ENCODE measurements at places on chromosomes 11 and 22.

GRCh38 chr22:30763815-30764673, 69.4 kb downstream of the OSBP2 start:
- peak; percentile 85 for DNase-seq

- no peak for DNase-seq
These were observed 4.6 kb downstream of the NLRP6 start for GRCh38 chr11:282630-283360.

DNA sequence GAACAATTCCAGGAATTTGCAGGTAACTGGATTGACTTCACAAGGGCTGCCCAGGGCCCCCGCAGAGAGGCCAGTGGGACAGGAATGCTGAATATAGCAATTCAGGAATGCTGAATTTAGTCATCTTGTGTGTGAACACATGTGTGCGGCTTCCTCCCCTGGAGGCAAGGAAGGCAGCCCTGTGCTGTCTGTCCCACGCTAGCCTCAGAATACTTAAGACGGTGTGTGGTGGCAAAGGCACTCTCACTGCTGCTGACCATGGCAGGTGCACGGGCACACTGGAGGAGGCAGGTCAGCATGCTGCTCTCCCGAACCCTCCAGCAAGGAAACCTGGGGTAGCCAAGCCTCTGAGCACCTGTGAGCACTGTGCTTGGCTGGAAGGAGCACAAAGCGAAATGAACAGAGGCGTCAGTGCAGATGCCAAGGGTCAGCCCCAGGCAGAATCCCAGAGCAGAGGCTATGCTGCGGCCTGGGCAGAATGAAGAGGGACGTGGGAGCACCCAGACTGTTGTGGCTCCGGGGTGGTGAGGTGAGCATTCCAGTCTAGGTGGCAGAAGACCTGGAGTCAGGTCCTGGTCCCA, 2.7 kb downstream of the GNAZ start:
- DNase-seq, result no peak

- DNase-seq, result no peak
These were observed 113.7 kb upstream of the TIMP3 start for GRCh38 chr22:32687801-32688200.

GRCh38 chr11:10108915-10109680, 184.9 kb downstream of the SBF2 start:
- DNase-seq, result no peak

GRCh38 chr11:125264100-125265022, 99.8 kb downstream of the PKNOX2 start:
- DNase-seq, result no peak

GRCh38 chr11:375065-376025, 6.0 kb downstream of the B4GALNT4 start:
- no peak for DNase-seq

DNA sequence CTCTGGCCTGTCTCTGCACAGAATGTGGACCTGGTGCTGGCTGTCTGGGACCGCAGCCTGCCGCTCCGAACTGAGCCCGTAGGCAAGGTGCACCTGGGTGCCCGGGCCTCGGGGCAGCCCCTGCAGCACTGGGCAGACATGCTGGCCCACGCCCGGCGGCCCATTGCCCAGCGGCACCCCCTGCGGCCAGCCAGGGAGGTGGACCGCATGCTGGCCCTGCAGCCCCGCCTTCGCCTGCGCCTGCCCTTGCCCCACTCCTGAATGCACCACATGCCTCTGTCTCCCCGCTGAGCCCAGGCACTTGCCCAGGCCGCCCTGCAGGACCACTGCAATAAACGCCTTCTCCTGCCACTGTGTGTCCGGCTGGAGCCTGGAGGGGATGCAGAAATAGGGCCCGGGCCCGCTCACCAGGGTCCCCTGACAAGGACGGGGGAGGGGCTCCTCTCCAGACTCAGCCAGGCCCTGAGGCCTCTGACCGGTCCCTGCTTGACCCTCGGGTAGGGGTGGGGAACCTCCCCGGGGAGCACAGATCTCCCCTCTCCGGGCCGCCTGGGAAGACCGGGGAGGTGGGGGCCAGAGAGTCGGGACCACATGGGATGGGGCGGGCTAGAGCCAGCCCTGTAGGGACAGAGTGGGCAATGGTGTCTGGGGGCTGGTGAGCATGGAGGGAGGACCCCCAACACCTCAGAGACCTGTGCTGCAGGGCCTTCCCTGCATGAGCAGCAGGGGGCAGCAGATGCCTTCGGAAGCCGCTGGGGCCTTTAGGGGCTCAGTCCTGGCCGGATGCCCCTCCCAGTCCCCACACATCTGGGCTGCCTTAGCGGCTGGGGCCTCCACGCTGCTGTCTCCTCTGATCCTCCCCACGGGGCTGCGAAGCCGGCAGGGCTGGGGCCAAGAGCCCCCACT, 1.4 kb upstream of the TNNI2 start:
- peak; percentile 93 for DNase-seq

GRCh38 chr11:62081378-62082291, 42.2 kb upstream of the INCENP start:
- peak; percentile 93 for DNase-seq

DNA sequence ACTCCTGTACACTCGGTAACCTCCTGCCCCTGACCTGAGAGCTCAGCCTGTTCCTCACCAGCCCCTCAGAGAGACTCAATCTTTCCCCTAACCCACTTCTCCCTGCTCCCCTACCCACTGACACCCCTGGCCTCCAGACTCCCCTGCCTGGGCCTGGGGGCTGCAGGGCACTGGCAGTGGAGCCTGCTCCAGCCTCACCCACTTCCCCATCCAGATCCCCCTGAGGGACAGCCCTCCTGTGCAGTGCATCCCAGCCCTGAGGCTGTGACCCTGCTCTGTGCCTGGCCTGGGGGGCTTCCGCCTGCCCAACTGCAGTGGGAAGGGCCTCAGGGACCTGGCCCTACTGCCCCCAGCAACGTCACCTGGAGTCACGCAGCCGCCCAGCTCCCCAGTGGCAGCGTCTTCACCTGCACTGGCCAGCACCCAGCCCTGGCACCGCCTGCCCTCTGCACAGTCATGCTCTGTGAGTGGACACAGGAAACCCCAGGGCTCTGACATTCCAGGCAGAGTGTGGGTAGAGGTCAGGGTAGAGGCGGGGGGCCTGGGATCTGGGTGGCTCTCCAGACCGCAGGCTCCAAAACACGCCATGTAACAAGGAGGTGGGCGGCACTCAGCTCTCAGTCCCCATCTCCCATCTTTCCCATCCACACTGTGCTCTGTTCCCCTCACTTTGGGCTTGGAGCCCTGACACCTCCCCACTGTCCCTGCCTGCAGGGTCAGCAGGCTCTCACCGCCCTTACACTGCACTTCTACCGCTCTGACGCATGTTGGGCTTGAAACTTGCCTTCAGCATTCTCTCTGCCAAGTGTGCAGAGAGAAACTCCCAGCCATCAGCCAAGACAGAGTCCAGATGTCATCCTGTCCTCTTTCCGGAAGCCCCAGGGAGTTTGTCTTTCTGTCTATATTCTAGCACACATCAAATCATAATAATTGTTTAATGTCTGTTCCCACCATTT, 5.1 kb downstream of the VSIG10L2 start:
- DNase-seq, result no peak

DNA sequence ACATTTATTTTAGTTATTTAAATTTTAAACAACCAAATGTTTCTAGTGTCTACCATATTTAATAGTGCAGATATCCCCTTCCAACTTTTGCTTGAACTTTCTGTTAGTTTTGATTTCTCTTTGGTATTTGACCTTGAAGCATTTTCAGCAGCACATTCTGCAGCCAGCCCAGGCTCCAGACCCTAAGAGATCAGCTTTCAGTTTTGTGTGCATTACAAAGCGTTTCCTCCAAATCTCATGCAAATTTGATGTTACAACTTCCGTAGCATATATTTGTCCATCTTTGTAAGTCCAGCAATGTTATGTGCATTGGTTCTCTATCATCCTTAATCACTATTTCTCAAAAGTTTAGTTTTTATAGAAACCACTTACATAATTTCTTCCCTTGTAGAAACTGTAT, 14.6 kb upstream of the SERGEF start:
- no peak for DNase-seq

DNA sequence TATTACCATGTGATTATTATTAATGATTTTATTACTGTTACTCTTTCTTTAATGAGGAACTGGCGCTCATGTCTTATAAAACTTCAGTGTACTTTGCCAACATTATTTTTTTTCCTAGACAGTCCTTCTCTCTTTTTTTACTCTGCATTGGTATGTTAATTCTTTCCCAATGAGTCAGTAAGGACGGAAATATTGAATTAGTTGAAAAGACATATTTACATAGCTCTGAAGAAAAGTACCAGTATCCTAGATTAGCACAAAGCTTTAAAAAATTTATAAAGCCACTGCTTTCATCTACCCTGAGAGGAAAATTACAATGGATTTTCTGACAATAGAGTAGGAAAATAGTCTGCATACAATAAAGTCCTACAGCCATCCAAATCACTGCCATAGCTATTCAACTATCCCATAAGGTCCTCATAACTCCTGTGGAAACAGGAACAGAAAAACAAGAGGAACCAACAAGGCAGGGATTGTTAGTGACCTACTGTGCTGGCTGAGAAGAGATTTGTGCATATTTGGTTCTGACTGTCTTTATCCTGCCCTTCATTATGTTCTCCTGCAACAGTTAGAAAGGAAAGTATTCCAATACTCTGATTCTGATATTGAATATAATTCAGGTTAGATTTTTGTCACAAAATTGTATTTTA, 314.4 kb downstream of the AASDHPPT start:
- DNase-seq, result no peak

DNA sequence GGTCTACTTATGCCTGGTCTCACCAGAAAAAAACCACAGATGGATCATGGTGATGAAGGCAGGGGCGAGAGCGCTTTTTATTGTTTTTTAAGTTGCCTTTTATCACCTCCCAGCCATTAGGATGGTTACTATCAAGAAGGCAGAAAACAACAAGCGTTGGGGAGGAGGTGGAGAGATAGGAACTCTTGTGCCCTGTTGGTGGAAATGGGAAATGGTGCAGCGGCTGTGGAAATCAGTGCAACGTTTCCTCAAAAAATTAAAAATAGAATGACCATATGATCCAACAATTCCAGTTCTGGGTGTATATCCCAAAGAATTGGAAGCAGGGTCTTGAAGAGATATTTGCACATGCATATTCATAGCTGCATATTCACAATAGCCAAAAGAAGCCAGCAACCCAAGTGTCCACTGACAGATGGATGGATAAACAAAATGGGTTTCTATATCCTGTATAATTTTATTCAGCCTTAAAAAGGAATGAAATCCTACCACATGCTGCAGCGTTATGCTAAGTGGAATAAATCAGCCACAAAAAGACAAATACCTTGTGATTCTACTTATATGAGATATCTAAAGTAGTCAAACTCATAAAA, 20.5 kb upstream of the ACRV1 start:
- no peak for DNase-seq

DNA sequence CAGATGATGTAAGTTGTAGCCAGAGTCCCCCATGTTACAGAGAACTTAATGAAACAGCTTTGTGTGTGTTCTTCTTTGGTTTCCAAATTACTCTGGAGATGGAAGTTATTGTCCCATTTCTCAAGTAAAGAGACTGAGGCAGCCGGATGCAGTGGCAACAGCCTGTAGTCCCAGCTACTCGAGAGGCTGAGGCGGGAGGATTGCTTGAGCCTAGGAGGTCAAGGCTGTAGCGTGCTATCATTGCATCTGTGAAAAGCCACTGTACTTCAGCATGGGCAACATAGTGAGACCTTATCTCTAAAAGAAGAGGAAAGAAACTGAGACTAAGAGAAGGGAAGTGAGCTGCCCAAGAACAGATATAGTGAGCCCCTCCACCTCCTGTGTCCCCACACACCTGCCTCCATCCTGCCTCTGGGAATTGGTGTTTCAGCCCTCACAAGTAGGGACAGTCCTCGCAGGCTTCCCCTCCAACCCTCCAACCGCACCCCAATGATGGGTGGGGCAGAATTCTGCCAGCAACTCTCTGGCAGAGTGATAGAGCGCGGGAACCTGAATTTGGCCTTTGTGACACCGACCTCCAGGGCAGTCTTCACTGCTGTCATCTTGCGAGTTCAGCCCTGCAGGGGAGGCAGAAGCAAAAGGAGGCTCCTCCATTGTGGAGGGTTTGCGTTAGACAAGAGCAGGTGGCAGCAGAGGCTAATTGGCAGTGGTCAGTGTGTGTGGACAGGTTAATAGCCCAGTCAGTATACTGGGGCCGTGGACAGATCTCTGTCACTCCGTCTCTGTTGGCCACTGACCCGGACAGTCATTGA, 1.6 kb downstream of the PDXP start:
- no peak for DNase-seq

GRCh38 chr11:69307871-69308431, 14.0 kb downstream of the MYEOV start:
- DNase-seq, result no peak

- DNase-seq, result no peak
These were observed 64.7 kb downstream of the SLC1A2 start for GRCh38 chr11:35354644-35355043.

GRCh38 chr11:112836256-112836602, 125.0 kb upstream of the NCAM1 start:
- DNase-seq, result no peak

DNA sequence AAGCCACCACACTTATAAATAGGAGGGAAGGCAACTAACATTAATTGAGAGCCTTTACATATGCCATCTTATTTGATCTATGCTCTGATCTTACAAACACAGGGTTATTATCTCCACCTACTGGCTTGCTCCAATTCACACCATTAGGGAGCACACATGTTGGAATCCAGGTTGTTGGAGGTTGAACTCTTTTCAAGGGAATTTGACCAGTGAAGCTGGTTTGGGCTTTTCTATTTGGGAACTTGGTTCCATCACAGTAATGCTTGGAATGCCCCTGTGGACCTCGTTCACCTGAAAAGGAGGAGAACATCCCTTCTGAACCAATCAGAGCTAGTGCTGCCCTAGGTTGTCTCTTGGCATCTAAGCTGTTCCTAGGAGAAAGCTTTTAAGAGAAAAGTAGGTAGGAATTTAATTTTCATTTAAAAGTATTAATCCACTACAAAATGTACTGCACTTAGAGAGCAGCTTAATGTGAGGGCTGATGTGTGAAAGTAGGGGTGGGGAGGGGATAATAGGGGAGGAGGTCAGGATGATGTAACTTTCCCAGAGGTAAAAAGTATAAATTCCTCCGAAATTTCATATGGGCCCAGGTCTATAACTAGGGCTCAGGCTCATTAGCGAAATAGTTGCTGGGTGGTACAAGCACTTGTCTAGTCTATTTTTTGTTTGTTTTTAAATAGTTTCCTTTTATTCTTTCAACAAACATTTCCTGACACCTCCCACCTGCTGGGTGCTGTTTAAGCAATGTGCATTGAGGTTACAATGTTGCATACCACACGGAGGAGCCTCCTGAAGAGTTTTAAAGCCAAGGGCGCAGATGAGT, 7.6 kb upstream of the MICAL2 start:
- DNase-seq, result no peak

DNA sequence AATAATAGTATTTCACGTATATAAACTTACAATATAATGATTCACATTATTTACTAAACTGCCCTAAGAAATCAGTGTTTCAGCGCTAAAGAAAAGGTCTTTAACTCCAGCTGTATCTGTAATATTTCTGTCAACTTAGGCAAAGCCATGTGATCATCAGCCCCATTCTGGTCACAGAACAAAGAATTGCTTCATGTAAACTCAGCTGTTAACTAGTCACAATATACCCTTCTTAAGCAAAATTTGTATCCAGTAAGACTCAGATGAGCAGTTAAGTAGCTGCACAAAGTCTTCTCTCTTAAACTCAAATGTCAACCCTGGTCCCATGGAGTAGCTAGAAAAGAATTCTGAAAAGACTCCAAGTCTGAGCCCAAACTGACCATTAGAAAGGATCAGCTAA, 26.6 kb downstream of the HPS5 start:
- no peak for DNase-seq

- DNase-seq, result peak; percentile 76
These were observed 15.7 kb downstream of the NUP50 start for GRCh38 chr22:45179276-45180049.
